ENCODE measurements at places on chromosomes 16 and 17.

DNA sequence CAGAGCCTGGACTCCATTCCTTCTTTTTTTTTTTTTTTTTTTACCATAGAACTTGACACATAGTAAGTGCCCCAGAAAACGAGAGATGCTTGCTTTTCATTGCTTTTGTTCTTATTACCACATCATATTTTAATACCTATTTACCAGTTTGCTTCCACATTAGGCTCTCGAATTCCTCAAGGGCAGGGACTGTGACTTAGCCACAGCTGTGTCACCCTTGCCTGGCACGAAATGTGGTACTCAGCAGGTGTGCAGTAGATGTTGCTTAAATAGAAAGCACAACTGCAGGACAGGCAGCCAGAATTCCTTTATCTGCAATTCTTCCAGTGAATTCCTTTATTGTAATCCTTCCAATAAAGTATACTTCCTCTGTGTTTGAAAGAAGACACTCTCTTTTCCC, 393.0 kb downstream of the HAPSTR1 start:
- no peak for DNase-seq

DNA sequence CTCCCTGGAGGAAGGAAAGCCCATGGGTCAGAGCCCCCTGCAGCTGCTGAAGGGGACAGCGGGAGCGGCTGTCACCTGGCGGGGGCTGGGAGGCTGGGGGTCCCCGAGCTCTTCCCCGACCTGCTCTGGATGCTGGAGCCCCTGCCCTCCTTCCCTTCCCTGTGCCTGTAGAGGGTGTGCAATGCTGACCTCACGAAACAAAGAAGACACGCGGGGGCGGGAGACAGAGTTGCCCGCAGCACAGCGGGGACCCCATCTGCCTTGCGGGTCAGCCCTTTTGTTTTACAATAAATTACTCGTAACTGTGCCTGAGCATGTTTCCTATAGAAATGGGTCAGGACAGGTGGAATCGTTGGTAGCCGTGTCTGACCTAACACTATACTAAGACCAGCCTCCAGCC, 6.3 kb downstream of the SECTM1 start:
- DNase-seq = no peak

DNA sequence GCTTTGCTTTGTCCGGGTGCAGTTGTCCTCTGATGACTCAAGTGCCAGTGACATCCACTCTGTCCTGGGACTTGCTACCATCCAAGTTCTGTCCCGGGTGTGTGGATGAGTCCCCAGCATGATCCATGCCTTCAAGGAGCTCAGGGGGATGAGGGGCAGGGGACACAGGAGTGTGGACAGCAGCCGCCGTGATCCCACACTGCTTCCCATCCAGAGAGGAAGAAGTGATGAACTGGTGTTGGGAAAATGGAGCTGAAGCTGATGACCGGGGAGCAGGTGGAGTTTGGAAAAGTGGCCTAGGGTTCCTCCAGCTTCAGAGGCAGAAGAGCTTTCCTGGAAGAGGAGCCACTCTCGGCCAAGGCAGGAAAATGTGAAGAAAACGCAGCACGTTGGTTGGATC, 249.6 kb upstream of the TNRC6C start:
- no peak for DNase-seq

- no peak for DNase-seq
Measured at GRCh38 chr17:80352216-80352895, 62.6 kb upstream of the ENDOV start.

DNA sequence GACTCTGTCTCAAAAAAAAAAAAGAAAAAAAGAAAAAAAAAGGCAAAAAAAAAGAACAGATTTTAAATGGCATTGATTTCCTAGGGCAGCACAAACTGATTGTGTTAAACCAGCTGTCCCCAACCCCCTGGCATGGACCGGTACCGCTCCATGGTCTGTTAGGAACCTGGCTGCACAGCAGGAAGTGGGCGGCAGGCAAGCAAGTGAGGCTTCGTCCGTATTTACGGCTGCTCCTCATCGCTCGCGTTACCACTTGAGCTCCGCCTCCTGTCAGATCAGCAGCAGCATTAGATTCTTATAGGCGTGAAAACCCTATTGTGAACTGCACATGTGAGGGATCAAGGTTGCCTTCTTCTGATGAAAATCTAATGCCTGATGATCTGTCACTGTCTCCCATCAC, 26.6 kb downstream of the MGAT5B start:
- DNase-seq = no peak

DNA sequence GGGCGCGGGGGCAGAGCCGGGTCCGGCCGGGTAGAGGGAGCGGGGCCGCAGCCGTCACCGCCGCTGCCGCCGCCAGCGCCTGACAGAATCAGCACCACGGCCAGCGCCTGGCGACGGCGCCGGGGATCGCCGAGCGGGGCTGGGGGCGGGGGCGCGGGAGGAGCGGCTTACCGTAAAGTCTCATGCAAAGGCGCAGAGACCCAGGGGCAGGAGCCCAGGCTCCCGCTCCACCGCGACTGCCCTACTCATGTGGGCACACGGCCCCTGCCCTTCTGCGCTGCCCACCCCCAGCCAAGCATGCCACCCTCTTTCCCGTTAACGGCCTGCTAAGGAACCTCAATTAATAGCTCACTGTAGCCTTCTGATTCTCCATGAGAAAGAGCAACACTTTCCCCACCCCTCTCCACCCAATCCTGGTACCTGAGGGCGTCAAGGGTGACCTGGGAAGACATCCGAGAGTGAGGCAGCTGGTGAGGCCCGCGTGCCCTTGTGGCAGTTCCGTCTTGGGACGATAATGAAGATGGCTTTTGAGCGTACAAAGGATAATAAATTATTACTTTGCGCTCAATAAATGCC, at the start of gene SEZ6:
SEZ6 (minus strand) TSS at position 98 of the 576 bp plus-strand sequence. CDS start 164 bp downstream, outside the sequence.
- peak; percentile 53 for DNase-seq
